ENCODE measurements at places on chromosomes 6 and 20.

GRCh38 chr6:105215506-105215905, 35.7 kb upstream of the POPDC3 start:
- no peak for DNase-seq

DNA sequence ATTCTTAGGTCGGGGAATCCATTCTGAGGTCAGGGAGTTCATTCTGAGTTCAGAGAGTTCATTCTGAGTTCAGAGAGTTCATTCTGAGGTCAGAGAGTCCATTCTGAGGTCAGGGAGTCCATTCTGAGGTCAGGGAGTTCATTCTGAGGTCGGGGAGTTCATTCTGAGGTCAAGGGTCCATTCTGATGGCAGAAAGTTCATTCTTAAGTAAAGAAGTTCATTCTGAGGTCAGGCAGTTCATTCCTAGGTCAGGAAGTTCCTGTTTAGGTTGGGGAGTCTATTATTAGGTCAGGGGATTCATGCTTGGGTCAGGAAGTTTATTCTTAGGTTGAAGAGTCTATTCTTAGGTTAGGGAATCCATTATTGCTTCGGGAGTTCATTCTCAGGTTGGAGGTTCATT, 16.5 kb upstream of the NXT1 start:
- peak; percentile 30 for DNase-seq

- no peak for DNase-seq
Measured at GRCh38 chr6:19519941-19520340, 317.2 kb upstream of the ID4 start.

DNA sequence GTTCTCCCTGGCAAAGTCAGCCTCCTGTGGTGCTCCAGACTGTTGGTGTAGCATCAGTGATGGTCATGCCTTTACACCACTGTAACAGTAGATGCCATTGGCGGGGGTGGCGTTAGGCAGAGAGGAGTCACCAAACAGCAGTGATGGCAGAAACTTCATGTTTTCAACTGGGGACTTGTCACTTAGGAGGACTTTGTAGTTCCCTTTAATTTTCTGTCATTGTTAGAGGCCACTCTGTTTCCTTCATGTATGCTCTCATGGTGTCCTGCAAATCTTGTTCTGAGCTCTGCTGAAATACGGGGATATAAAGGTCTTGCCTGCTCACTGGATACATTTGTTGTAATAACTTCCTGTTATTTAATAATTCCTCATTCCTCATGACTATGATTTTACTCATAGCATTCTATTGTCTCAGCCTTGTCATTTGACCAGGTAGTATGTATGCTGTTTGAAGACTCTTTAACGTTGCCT, 4.6 kb downstream of the MAP3K4 start:
- DNase-seq: peak; percentile 9

GRCh38 chr6:151539506-151540268, 45.9 kb downstream of the CCDC170 start:
- DNase-seq: no peak

GRCh38 chr6:40380271-40380670, 206.9 kb downstream of the LRFN2 start:
- DNase-seq: no peak

- peak; percentile 47 for DNase-seq
Measured at GRCh38 chr20:63706852-63707557, 771 bp downstream of the ARFRP1 start.

DNA sequence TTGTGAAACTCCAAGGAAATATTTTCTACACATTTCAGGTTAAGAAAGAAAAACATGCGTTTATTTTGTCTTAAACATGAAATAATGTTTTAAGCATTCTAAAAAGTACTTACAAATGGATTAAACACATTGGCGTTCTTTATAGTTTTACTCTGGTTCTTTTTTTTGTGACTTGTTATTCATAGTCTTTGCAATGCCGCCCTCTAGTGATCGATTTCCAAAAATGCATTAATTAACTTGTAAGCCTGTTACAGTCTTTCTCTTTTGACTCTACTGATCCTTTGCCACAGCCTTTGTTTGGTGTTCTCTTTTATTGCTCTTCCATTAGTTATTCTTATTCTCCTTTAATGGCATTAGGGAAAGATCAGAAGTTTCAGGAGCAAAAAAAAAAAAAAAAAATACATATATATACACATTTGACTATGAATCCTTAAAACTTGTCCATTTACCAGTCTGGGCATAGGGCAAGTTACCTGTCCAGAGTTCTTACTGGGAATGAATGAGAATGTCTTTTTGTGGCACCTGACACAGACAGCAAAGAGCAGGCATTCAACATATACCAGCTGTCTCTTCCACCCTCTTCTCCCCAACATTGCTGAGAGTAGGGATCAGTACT, 59.9 kb downstream of the MACROD2 start:
- peak; percentile 57 for DNase-seq

- no peak for DNase-seq
Measured at GRCh38 chr20:64067733-64068307, 4.8 kb downstream of the TCEA2 start.

DNA sequence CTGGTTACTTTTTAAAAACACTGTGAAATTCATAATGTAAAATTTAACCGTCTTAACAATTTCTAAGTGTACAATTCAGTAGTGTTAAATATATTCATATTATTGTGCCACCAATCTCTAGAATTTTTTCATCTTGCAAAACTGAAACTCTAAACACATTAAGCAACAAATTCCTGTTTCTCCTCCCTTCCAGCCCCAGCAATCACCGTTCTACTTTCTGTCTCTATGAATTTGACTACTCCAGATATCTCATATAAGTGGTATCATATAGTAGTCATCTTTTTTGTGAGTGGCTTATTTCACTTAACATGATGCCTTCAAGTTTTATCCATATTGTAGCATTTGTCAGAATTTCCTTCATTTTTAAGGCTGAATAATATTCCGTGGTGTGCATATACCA, 44.7 kb downstream of the RSPH3 start:
- no peak for DNase-seq

DNA sequence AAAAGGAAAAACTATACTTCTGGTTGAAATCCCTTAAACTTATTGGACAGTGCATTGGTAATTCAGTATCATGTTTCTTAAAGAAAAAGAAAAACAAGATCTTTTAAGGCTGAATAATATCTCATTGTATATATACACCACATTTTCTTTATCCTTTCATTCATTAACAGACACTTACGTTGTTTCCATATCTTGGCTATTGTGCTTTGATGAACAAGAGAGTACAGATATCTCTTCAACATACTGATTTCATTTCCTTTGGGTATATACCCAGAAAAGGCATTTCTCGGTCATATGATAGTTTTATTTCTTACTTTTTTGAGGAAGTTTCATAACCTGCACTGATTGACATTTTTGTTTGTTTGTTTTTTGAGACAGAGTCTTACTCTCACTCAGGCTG, 281.5 kb downstream of the SLC35F1 start:
- DNase-seq: no peak

DNA sequence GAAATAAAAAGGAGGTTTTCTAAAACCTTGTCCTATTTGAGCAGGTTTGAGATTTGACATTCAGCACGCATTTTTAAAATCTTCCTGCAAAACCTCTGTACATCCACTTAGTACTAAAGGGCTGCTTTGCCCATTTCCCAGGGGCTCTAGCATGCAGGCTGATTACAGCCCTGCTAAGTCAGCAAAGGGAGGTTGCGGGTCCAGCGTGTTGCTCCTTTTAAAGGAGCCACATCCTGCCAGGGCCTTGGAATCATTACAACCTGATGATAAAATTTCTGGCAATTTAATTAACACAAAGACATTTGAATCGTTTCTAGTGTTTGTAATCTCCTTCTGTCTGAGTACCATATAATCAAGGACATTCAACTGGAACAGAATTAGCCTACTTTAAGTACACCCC, 455.1 kb upstream of the CITED2 start:
- no peak for DNase-seq

- DNase-seq: no peak
Measured at GRCh38 chr6:161115468-161115867, 123.9 kb downstream of the MAP3K4 start.

DNA sequence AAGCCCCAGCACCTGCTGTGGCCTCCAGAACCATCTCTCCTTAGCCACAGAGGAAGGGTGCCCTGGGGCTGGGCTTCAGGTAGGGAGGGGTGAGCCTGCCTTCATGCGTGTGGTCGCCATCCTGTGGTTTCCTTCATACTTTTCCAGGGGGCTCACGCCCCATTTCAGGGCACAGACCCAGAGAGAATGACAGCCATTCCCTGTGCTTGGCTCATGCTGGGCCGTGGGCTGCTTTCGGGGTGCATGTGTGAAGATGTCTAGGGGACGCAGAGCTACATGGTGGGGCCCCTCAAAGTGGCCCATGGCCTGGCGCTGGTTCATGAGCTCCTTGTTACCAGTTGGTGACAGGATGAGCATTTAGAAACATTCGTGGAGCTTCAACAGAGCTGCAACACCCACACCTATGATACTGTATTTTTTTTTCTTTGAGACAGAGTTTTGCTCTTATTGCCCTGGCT, 190.3 kb upstream of the SLC24A3 start:
- peak; percentile 5 for DNase-seq

DNA sequence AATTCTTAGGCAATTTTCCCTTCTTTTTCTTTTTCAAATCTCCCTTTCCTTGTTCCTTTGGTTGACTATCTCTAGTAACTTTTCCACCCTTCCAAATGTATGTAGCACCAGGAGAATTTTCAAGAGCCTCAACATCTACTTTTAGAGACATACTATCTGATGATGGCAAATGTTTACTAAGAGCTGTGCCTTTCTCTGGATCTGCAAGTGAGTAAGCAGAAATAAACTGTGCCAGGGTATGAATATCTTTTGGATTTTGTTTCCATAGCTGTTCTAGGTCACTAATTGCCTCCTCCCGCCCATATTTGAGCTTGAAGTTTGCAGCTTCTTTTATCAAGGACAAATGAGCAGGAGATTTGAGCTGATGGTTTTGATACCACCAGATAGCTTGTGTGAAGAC, 69.5 kb downstream of the GTF2H5 start:
- no peak for DNase-seq

DNA sequence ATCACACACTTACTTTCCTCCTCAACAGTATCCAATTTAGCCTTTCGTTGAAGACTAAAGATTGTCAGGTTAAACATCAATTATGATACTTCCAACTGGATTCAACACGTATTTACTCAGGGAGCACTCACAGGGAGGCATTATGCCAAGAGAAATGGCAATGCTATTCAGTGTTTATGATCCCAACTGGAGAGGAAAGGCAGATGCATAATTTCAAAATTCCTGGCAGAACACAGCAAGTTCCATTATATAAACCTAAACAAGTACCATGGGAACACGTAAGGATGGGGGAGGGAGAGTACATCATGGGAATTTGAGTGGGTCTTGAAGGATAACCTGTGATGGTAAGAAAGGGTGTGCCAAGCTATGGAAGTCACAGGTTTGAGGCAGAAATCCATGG, 112.7 kb downstream of the ISM1 start:
- DNase-seq: no peak

DNA sequence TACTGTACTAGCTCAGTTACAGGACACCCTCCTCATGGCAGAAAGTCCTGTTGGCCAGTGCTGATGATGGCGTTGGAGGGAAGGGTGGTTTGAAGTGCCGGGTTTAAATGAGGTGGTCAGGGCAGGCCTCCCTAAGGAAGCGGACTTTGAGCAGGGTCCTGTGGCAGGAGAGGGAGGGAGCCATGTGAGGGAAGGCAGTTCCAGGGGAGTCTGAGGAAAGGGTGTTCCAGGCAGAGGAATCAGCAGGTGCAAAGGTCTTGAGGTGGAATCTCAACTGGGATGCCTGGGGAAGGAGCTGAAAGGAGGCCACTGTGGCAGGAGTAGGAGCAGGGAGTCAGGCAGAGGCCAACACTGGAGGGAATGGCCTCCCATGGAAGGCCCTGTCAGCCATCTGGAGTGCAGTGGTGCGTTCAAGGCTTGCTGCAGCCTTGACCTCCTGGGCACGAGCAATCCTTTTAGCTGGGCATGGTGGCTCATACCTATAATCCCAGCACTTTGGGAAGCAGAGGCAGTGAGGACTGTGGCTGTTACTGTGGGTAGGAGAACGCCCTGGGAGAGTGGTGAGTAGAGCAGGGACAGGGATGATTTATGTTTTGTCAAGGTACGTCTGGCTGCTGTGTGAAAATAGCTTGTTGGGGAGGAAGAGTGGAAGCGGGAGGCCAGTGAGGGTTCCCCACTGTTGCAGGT, 26.2 kb downstream of the VSTM2L start:
- no peak for DNase-seq

- no peak for DNase-seq
Measured at GRCh38 chr20:51042064-51042463, 19.2 kb upstream of the KCNG1 start.

GRCh38 chr20:44171775-44172571, 15.0 kb downstream of the JPH2 start:
- DNase-seq: peak; percentile 27

- no peak for DNase-seq
Measured at GRCh38 chr20:40915756-40916155, 112.9 kb upstream of the TOP1 start.

All from common myeloid progenitor, CD34-positive (primary cell).